ENCODE measurements at places on chromosomes 7 and 10. TPM values are rescaled to one million over a fixed set of nuclear protein-coding genes. Genes with fewer than 3 reads are reported as not detected.

Gene NANOS1
- total RNA-seq = 3.0 TPM

Gene SLC18A3
- 4.6 TPM for total RNA-seq

Gene VGF
- total RNA-seq = 40.5 TPM

Gene PAX4
- total RNA-seq = not detected

Gene DDC
- not detected for total RNA-seq

Gene DKK1
- total RNA-seq = 7.4 TPM

Gene BLNK
- total RNA-seq = not detected

Gene SLC26A3
- not detected for total RNA-seq

Gene RAB19
- 0.50 TPM for total RNA-seq

Gene AOAH
- total RNA-seq = not detected

DNA sequence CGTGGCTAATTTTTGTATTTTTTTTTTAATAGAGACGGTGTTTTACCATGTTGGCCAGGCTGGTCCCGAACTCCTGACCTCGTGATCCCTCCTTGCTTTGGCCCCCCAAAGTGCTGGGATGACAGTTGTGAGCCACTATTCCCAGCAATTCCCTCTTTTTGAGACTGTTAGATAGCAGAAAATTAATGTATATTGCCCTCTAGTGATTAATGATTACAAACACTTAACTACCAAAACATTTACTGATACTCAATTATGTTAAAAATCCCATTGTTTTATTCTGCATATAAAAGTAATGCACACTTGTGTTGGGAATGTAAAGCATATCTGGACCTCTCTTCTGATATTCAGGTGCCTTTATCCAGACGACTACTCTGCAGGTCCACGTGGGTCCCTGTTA lies 41.2 kb upstream of the COBL start:
- H3K27me3 ChIP-seq = no peaks in the 10 kb centered on the region
- H3K4me3 ChIP-seq = no peak overlapping the region
- no peak for DNase-seq
- H3K4me1 ChIP-seq = no peaks in the 10 kb centered on the region

DNA sequence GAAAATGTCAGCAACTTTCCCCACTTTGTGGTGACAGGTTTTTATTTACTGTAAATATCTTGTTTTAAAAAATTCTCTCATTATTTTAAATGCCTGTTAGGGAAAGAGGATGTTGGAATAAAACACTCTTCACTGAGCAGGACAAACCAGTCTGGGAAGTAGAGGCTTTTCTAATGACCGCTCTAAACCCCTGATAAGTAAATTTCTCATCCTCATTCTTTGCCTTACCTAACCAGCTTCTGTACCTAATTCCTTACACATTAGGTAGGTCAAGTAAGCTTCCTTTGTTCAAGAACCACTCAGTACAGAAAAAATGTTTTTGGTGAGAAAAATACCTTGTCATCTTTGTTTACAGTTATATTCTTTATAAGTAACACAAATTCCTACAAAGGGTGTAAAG lies 143.6 kb downstream of the GPR85 start:
- no peaks in the 10 kb centered on the region for H3K36me3 ChIP-seq
- no peaks in the 10 kb centered on the region for H3K27me3 ChIP-seq
- DNase-seq = no peak
- peaks cover 8% of the 10 kb centered on the region for H3K4me1 ChIP-seq

- H3K27me3 ChIP-seq = no peaks in the 10 kb centered on the region
- peak; percentile 58 for DNase-seq
- no peaks in the 10 kb centered on the region for H3K36me3 ChIP-seq
- no peak overlapping the region for H3K27ac ChIP-seq
- peaks cover 6% of the 10 kb centered on the region for H3K4me1 ChIP-seq
These were observed 206.7 kb downstream of the KIAA1217 start for GRCh38 chr10:24415455-24416125.

- no peak for DNase-seq
- H3K4me1 ChIP-seq = peaks cover 11% of the 10 kb centered on the region
- no peak overlapping the region for H3K4me3 ChIP-seq
- H3K36me3 ChIP-seq = no peaks in the 10 kb centered on the region
- no peak overlapping the region for H3K27ac ChIP-seq
These were observed 12.5 kb downstream of the MXI1 start for GRCh38 chr10:110219884-110220283.

DNA sequence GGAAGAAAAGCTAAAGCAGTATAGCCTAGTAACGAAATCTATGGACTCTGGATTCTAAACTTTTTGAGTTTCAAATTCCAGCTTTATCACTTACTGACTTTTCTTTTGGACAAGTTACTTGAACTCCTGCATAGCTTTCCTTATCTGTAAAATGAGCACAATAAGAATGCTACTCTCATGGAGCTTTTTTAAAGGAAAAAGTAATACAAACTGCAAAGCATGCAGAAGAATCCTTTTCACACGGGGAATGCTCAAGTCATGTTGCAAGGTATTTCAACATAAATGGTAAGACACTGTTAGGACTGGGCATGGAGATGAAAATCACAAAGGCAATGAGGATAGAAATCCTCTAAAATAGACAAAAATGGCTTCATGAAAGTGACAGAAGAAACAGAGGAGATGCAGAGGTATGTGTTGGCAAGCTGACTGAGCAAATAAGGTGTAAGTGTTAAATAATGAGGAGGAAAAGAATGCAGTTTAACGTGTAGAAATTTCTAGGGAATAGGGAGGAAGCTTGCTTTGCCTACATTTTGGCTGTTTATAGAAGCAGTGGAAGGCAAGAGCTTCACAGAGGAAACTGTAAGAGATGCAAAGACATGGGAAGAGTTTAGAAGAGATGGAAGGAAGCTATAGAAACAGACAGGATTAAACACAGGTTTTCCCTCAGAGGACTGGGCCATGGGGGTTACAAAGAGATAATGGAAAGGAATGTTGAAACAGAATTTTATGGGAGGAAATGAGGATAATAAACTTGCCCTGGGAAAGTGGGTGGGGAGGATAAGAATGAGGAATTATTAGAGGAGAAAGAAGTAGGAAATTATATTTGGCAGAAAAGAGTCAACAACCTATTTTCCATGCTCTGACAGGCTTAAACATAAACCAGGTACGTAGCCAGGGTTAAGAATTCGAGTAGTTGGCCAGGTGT lies 28.8 kb upstream of the SNX13 start:
- H3K4me1 ChIP-seq = no peaks in the 10 kb centered on the region
- no peak for DNase-seq
- no peak overlapping the region for H3K4me3 ChIP-seq
- H3K27me3 ChIP-seq = no peaks in the 10 kb centered on the region

DNA sequence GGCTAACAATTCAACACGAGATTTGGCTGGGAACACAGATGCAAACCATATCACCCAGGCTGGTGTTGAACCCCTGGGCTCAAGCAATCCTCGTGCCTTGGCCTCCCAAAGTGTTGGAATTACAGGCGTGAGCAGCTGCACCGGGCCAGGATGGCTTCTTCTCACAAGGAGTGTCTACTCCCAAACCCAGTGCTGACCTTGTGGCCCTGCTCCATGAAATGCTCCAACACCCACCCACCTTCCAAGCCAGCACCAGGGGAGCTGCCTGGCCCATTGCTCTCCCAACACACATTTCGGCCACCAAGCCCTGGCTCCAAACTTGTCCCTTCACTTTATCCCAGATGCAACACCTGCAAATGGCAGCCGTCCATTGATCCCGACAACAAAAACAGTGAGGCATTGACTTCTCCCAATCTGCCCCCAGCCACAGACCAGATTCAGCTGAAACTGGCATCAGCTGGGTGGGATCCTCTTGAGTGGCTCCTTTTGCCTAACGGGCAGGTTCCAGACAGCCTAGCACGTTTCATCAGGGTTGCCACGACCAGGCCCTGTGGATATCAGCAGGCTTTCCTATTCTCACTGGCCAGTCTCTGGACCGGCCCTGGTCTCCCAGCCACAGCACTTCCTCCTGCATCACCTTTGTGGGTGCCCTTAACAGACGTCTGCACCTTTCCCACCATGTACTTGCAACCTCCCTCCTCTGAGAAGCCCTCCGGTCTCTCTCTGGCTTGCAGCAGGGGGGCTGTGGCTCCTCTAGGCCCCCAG lies 105.7 kb upstream of the CARD11 start:
- peaks cover 2% of the 10 kb centered on the region for H3K4me1 ChIP-seq
- no peaks in the 10 kb centered on the region for H3K27me3 ChIP-seq
- DNase-seq = no peak
- no peaks in the 10 kb centered on the region for H3K36me3 ChIP-seq
- no peak overlapping the region for H3K4me3 ChIP-seq
- no peak overlapping the region for H3K27ac ChIP-seq

DNA sequence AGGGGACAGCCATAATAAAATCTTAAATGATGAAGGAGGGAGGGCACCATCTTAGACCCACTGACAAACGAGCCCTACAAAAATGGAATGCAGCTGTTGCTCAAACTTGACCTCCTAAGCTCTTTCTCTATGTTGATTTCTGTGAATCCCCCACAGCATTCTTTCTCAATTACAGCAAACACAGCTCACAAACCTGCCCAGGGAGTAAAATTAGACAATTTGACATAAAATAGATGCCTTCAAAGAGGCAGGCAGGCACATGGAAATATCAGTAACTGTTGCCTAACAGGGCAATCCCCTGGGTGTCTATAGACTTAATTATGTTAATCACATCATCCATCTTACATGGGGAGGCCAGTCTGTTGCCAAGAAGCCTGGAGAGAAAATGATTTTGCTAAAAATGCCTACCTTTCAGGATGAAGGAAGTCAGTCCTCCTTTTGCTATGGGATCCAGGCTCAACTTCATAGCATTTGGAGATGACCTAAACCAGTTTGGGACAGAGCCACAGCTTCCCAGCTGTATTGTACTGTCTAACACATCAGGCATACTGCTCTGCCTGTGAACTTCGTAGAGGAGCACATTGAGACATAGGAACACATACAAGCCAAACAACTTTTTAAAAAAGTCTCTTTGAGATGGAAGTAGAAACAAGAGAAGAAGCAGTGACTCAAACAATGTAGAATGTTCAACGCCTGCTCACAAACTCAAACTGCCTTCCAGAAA lies 1177.4 kb downstream of the SORCS1 start:
- no peaks in the 10 kb centered on the region for H3K36me3 ChIP-seq
- H3K4me1 ChIP-seq = no peaks in the 10 kb centered on the region
- H3K4me3 ChIP-seq = no peak overlapping the region
- no peak overlapping the region for H3K27ac ChIP-seq
- no peak for DNase-seq

GRCh38 chr10:123516291-123516690 lies 149.9 kb upstream of the GPR26 start:
- no peaks in the 10 kb centered on the region for H3K36me3 ChIP-seq
- no peaks in the 10 kb centered on the region for H3K4me1 ChIP-seq
- H3K27me3 ChIP-seq = no peaks in the 10 kb centered on the region
- DNase-seq = no peak

DNA sequence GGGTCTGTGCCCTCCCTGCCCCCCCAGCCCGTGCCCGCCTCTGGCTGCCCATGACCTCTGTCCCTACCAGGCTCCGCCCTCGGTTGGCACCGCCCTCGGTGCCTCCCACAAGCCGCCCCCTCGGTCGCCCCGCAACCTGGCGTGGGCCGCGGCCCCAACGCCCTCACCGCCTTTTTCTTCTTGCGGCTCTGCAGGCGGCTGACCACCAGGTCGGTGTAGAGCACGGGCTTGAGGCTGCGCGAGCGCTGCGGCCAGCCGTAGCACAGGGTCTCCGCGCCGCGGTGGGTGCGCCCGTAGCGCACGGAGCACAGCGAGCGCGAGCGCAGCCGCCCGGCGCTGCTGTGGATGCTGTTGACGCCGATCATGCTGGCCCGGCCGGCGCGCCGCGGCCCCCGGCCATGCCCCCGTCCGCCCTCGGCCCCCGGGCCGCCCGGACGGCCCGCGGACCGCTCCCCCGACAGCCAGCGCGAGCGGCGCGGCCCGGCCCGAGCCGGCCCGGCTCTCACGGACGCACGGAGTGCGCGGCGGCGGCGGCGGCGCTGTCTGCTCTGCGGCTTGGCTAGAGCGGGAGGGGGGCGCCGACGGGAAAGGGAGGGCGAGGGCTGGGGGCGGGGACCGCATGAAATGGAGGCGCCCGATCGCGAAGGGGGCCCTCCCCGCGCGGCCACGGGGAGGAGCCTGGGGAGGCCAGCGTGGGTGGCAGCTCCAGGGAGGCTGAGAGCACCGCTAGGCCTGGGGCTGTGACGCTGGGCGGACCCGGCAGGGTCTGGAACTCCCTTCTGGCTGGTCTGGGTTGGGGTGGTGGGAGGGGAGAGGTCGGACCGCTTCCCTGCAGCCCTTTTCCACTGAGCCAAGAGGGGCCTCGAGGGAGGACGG lies 9.6 kb downstream of the PSD start:
- peaks cover 20% of the 10 kb centered on the region for H3K27me3 ChIP-seq
- peaks cover 3% of the 10 kb centered on the region for H3K4me1 ChIP-seq
- no peaks in the 10 kb centered on the region for H3K36me3 ChIP-seq
- peak overlapping the region; percentile 49 for H3K4me3 ChIP-seq

- H3K36me3 ChIP-seq = no peaks in the 10 kb centered on the region
- peak overlapping the region; percentile 17 for H3K27ac ChIP-seq
- H3K27me3 ChIP-seq = no peaks in the 10 kb centered on the region
- no peak for DNase-seq
These were observed 3.1 kb upstream of the PAPSS2 start for GRCh38 chr10:87656431-87657072.

GRCh38 chr10:126704649-126705048 lies 34.2 kb upstream of the C10orf90 start:
- no peak overlapping the region for H3K4me3 ChIP-seq
- H3K36me3 ChIP-seq = no peaks in the 10 kb centered on the region
- H3K27ac ChIP-seq = no peak overlapping the region
- DNase-seq = no peak
- peaks cover 5% of the 10 kb centered on the region for H3K4me1 ChIP-seq

DNA sequence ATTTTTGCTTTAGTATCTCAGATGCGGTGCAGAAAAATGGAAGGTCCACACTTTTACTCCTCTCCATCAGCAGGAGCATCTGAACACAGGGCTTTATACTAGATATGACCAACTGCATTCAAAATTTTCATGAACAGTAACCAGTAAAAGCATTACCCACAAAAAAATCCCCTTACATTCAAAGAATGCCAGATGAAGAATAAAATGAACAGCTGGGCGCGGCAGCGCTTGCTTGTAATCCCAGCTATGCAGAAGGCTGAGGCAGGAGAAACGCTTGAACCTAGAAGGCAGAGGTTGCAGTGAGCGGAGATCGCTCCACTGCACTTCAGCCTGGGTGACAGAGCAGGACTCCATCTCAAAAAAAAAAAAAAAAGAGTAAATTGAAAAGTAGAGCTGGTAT lies 3.1 kb downstream of the SAR1A start:
- no peak for DNase-seq
- peaks cover 14% of the 10 kb centered on the region for H3K4me1 ChIP-seq

DNA sequence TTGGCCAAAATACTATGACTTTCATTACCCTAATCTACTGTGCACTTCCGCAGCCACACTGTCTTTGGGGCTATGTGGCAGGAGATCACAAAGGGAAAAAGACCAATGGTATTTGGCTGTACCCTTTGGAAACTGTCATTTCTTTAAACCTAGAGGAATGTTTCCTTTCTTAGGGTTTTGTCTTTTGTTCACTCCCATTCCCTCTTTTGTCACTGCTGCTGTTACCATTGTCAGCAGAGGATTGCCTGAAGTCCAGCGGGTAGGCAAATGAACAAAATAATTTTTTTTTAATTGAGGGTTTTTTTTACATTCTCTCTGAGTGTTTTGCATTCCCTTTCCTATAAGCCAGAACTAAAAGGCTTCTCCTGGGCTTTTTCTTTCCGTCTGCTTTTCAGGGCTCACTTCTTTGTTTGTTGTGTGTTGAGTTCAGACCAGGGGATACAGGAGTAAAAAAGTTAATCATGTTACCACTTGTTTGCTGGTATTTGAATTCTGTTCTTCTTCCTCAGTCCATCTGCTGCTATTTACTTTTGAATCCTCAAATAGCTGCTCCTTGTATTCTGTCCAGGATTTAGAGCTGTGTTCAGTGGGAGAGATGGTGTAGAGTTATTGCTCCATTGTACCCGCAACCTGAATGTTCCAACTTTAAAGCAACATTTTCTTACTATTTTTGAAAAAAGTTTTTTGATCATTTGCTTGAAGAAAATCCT lies 374.6 kb downstream of the SUGCT start:
- no peaks in the 10 kb centered on the region for H3K36me3 ChIP-seq
- no peak overlapping the region for H3K27ac ChIP-seq
- H3K4me3 ChIP-seq = no peak overlapping the region
- no peaks in the 10 kb centered on the region for H3K27me3 ChIP-seq
- no peaks in the 10 kb centered on the region for H3K4me1 ChIP-seq
